Stimulated activated CD4-positive, alpha-beta T cell treated with anti-CD3 and anti-CD28 coated beads, TNF-alpha, amount 100 ng/mL, for 1 hour (primary cell): ENCODE measurements at places on chromosomes 2 and 18.

DNA sequence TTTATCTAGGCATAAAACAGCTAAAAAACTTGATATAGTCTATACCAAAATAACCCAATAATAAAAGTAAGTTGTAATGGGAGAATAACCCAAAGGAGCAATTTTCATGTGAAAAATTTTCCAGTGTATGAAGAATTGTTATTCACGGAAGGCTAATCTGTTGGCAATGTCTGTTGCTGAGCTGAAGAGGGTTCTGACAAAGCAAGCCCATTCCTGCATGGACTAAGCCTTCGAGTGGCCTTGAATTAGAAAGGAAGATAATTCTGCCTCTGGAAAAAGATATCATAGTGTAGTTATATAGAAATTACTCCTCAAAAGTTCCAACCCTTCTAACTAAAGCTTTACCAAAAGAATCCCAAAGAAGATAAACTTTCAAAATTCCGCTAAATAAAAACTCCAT is 101.5 kb downstream of the MAP2 start:
- no peak for DNase-seq

- no peak for DNase-seq
Measured at GRCh38 chr18:37242826-37243560, 322.6 kb downstream of the CELF4 start.

GRCh38 chr2:7730449-7730848 is 813.2 kb downstream of the RNF144A start:
- DNase-seq = no peak

DNA sequence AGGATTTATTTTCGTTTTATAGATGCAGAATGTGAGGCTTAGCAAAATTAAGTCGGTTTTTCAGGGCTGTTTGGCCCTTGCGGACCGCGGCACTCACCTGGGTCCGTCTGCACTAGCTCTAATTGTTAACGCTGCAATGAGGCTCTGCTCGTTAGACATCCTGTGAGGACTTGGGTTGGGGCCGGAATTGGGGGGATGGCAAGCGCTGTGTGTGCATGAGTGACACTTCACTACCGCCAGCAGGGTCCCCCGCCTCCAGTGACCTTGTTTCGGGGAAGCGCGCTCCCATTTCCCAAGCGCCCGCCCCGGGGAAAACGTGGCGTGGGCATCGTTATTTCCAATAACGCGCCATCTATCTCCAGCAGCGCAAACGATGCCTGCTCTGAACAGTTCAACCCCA is 54.2 kb downstream of the KCNG2 start:
- DNase-seq = no peak

GRCh38 chr2:11389551-11390398 is 45.3 kb upstream of the ROCK2 start:
- no peak for DNase-seq

DNA sequence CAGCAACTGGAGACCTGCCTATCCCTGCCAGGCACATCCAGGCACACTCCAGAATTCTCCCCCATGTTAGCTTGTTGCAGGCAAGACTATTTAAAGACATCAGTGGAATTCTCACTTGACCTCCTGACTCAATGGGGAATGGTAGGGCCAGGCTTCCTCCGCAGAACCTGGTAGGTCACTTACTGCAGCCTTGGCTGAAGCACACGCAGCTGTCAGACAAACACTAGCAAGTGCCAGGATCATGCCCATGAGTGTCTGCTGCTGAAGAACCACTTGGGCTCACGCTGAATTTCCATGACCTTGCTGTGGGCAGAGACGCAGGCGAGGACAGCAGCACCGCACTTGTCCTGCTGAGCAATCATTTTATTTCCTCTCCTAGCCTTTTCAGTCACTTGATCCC is 3.2 kb downstream of the LRRC30 start:
- no peak for DNase-seq

DNA sequence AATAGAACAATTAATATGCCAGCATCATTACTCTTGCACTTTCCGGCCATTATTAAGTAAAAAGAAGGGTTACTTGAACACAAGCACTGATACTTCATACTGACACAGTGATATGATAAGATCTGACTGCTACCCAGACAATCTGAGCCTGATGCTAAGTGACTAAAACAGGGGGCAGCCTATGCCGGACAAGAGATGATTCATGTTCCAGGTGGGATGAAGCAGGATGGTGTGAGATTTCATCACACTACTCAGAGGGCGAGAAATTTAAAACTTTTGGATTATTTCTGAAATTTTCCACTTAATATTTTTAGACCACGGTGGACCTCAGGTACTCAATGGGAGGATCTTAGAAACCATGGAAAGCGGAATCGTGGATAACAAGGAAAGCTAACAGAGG is 61.7 kb downstream of the LIPG start:
- no peak for DNase-seq

GRCh38 chr2:112622528-112622849 is 23.2 kb upstream of the SLC20A1 start:
- no peak for DNase-seq

- no peak for DNase-seq
Measured at GRCh38 chr2:236661061-236661761, 91.6 kb downstream of the ACKR3 start.

DNA sequence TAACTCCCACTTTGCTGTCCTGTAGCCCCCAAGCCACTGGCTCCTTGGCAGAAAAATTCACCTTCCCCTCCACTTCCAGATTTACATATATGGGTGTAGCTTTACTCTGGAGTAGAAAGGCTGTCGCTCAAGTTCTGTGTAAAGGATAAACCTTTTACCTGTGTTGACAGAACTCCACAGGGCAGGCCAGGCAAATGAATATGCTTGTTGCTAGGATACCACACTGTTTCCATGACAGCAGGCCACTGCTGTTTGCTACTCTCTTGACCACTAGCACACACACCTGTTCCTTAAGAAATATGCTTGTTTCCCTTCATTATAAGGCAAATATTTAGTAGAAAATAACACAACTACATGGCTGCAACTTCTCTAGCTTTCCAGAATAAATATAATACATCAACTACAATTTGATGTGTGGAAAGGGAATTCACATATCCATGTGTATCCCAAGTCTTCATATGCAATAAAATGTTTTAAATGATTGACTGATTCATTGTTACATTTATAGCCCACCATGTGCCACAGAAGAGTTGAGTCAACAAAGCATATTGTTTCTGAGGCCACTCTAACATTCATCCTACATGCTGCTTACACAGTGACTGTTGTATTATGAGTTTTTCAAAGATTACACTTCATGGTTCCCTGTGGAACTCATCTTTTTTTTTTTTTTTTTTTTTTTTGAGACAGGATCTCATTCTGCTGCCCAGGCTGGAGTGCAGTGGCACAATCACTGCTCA is 56.2 kb upstream of the ROCK1 start:
- no peak for DNase-seq

DNA sequence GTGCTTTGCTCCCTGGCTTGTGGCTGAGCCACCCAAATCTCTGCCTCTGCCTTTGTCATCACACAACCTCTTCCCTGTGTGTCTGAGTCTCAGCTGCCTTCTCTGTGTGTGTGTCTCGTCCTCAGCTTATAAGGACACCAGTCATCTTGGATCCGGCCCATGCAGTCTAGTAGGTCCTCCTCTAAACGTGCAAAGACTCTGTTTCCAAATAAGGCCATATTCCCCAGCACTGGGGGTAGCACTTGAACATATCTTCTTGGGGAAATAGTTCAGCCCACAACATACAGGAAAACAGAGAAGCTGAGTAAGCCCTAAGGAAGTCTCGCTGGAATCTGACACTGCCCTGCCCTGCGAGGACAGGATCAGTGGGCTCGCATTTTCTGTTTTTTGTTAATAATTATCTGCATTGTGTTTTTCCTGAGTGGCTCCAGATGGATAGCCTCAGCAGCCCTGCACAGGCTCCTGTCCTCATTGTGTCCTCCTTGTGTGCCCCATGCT is 42.1 kb downstream of the MTCL1 start:
- no peak for DNase-seq

GRCh38 chr2:61114147-61114546 is 47.8 kb upstream of the C2orf74 start:
- no peak for DNase-seq

- no peak for DNase-seq
Measured at GRCh38 chr2:18208956-18209355, 330.5 kb downstream of the KCNS3 start.

DNA sequence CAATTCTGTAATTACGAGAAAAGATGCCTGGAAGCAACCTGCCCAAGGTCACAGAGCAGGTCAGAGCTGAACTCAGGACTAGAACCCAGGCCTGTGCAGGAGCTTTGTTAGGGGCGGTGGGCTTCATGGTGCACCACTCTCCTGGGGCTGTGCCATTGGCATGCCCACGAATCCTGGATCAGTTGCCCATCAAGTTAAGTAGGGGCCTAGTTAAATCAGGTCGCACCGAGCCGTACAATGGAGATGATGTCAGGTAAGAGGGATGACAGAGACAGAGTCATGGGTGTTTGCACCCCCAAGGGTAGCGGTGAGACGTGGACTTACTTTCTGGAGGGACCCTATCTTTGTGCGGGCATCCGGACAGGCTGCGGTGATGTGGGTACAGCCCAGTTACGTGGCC is 172.6 kb upstream of the PXDN start:
- DNase-seq = no peak

- no peak for DNase-seq
Measured at GRCh38 chr18:69958422-69958821, 10.7 kb upstream of the CD226 start.

DNA sequence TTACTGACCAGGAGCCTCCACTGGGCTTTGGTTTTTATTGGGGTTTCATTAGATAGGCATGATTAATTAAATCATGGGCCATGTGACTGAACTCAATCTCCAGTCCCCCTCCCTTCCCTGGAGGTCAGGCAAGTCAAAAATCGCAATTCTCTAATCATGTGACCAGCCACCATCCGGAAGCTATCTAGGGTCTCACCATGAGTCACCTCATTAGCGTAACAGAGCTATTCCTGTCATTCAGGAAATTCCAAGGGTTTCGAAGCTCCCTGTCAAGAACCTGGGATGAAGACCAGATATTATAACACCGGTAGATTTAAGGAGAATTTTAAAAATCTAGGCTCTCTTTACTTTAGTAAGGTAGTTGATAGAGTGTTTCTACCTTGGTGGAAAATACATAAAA is 180.3 kb upstream of the TCF4 start:
- no peak for DNase-seq

- no peak for DNase-seq
Measured at GRCh38 chr2:48129293-48129950, 223.1 kb upstream of the FBXO11 start.

GRCh38 chr2:65901756-65902155 is 469.4 kb upstream of the SPRED2 start:
- no peak for DNase-seq

DNA sequence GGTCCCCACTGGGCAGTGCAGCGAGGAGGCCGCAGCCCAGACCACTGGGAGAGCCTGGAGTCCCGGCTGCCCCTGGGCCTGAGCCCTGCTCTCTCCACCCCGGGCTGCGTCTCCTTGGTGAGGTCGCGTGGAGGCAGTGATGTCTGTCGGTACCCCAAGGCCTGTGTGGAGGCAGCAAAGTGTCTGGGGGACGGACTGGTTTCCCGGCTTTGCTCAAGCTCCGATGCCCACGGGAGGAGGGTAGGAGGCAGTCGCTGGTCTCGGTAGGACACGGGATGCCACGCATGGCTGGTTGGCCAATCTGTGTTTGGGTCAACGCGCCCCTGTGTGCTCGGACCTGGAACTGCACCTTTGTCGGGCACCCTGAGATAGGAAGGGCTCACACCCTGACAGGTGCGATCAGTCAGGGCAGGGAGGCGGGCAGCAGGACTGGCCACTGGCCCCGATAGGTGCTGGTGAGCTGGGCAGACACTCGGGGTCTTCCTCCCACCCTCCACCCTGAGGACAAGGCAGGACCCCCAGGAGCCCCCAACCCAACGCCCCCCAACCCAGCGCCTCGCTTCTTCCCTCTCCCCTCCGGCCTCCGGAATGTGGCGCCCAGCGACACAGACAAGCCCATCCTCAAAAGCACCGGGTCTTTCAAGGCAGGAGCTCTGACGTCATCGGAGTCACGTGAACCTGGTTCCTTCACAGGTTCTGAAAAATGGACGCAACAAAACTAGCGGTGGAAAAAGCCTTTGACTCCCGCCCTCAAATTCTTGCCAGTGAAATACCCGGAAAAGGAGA is 288.6 kb downstream of the NDUFA10 start:
- no peak for DNase-seq

GRCh38 chr2:147520817-147521216 is 324.0 kb upstream of the ACVR2A start:
- DNase-seq = no peak

- no peak for DNase-seq
Measured at GRCh38 chr2:46495231-46496030, 16.1 kb downstream of the TMEM247 start.

- DNase-seq = no peak
Measured at GRCh38 chr2:28424799-28425463, 32.3 kb downstream of the FOSL2 start.

- no peak for DNase-seq
Measured at GRCh38 chr2:48287976-48288375, 242.0 kb upstream of the STON1 start.

DNA sequence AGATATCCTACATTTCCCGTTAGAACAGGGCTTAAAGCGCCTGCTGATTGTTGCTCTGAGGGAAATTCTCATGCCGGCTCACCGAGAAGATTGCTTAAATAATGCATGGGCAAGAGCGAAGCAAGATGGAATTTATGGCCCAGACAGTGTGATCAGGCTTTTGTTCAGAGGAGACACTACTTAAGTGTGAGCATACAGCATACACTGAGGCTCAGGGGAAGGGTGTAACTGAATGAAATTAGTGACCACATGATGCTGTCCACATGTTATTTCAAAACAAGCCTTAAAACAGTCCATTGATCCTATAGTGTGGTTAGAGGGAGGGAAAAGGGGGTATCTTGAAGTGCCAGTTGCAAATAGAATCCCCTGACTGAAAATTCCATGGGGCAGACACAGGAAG is 125.5 kb downstream of the RAPGEF4 start:
- no peak for DNase-seq

- no peak for DNase-seq
Measured at GRCh38 chr2:198883604-198884003, 574.1 kb downstream of the SATB2 start.

GRCh38 chr2:71694501-71695234 is 241.3 kb downstream of the DYSF start:
- no peak for DNase-seq

- DNase-seq = no peak
Measured at GRCh38 chr2:26807788-26808460, 22.1 kb downstream of the CENPA start.

- no peak for DNase-seq
Measured at GRCh38 chr18:38033282-38033681, 467.7 kb upstream of the CELF4 start.

- no peak for DNase-seq
Measured at GRCh38 chr2:238100821-238101771, 956 bp downstream of the ESPNL start.

DNA sequence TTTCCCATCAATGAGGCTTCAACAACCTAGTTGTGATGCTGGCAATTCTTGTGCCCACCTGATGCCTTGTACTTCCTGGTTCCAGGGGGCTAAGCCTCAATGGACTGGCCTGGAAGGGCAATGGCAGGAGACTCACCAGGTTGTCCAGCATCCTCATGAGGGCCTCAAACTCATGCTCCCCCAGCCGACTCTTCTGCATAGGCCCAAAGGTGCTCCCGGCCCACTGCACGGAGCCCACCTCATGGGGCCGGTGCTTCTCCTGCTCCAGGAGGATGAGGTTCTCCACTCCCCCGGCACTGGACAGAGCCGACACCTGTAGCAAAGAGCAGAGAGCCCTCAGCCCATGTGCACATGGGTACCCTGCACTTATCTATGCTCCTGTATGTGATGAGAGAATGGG is 84.5 kb downstream of the ADD2 start:
- no peak for DNase-seq
